ENCODE measurements at places on chromosomes 4 and X. TPM values are rescaled to one million over a fixed set of nuclear protein-coding genes. Genes with fewer than 3 reads are reported as not detected.

DNA sequence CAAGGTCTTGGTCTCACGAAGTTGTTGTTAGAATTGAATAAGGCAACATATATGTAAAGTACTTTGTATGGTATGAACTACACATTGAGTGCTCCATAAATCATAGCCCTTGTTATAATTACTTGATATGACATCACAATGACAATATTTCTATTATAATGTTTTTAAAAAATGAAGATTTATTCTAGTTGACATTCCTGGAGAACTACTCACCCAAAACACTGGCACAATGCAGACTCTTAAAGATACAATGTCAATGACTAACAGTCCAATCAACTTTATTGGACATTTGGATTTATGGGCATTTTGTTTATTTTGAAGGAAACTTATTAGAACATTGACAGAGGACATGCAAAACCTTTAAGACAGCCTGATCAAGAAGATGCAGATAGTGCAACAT lies 55.3 kb downstream of the ASB9 start:
- DNase-seq, result no peak

GRCh38 chr4:159191989-159192388 lies 89.1 kb downstream of the RAPGEF2 start:
- DNase-seq, result no peak

DNA sequence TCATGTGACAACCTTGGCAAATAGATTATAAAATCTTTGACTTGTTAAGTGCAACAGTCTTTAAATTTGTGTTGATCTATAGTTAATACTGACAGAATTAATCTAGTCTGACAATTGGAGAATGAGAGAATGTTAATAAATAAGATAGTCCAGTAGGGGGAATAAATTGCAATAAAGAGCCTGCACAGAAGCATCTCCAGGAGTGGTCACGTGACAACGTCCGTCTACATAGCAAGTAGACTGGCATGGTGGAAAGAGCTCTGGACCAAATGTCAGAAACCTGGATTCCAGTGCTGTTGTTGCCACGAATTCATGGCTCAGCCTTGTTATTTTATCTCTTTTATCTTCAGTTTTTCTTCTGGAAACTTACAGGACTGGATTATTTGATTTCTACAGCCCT lies 436.5 kb downstream of the RAB28 start:
- DNase-seq, result no peak

DNA sequence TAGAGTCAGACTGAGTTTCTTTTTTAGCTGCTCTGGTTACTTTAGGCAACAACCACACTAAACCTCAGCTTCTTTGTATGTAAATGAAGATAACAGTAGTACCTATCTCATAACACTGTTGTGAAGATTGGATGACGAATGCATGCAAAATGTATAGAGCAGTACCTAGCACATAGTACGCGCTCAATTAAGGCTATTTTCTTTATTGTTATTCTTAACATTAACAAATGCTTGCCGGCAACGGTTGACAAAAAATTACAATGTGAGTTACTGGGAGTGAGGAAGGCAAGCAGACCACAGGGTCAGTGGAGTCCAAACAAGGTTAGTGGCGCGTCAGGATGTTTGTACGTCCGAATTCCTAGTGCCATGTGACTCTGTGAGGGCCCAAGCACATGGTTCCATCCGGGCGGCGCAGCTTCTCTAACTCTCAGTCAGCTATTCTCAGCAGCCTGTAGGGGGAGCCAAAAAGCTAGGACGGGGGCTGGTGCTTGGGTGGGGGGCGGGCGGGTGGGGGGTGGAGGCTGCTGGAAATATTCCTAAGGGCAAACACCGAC lies 821 bp upstream of the NALF2 start:
- no peak for DNase-seq

DNA sequence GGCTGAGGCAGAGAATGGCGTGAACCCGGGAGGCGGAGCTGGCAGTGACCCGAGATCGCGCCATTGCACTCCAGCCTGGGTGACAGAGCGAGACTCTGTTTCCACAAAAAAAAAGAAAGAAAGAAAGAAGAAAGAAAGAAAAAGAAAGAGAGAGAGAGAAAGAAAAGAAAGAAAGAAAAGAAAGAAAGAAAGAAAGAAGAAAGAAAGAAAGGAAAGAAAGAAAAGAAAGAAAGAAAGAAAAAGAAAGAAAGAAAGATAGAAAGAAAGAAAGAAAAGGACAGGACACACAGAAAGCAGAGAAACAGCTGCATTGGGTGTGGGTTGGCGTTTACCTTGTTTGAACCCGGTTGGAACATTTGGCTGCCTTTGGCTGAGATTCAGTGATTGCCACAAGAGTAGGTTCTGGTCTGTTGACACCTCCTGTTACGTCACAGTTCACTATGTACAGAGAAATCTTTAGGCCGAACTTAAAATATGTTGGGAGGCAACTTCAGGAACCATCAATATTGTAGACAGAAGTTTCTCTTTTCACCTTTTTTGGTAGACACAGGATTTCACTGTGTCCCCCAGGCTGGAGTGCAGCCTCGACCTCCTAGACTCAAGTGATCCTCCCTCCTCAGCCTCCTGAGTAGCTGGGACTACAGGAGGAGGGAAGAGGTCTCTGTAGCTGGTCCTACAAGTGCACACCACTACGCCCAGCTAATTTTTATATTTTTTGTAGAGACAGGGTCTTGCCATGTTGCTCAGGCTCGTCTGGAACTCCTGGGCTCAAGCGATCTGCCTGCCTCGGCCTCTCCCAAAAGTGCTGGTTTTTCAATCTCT lies 16.3 kb upstream of the PLCXD1 start:
- DNase-seq, result no peak

Gene ACSL1
- 257 TPM for total RNA-seq

Gene FAM50A
- total RNA-seq, result 48.6 TPM

DNA sequence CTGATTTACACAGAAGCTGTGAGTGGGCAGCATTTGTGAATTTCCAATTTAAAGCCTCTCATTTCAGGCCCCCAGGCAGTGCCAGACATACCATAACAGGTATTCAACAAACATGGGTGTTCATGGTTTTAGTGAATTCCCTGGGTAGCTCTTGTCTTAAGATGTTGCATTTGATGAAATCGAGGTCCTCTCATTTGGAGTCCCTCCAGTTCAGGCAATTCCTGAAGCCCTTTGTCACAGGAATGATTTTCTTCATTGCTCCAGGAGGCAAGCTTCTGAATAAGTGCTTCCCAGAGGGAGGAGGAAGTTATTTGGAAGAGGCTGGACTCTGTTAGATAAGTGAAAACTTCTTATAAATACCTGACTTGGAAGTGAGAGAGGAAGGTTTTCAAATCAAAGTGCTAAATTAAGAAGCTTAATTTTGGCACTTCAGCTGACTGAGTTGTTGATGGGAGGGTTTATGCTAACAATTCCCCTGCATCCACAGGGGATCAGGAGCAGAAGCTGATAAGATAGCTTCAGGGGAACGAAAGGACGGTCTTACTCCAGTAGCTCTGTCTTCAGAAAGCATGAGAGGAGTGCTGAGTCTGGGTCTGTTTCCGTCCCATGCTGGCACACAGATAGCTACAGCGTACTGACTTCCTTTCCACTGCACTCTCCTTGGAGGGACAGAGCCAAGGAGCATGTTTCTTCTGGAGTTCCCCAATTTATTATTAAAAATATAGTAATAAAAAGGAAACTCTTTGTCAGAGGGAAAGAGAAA lies 543.1 kb downstream of the GBA3 start:
- DNase-seq, result no peak

DNA sequence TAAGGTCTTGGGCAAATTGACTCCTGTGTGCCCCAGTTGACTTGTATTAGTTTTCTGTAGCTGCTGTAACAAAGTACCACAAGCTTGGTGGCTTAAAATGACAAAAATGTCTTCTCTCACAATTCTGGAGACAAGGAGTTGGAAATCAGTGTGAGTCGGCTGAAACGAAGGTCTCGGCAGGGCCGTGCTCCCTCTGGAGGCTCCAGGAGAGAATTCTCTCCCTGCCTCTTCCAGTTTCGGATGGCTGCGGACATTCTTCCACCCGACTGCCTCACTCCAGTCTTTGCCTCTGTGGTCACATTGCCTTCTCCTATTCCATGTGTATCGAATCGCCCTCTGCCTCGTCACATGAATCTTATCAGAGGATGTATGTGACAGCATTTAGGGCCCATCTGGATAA lies 66.0 kb upstream of the PHOX2B start:
- DNase-seq, result no peak

Gene RHOXF1
- total RNA-seq, result not detected

GRCh38 chrX:118574666-118575065 lies 79.1 kb downstream of the DOCK11 start:
- DNase-seq, result no peak

- no peak for DNase-seq
Measured at GRCh38 chr4:187491959-187492358, 503.6 kb upstream of the ZFP42 start.

- no peak for DNase-seq
Measured at GRCh38 chr4:170051402-170051801, 25.2 kb upstream of the MFAP3L start.

GRCh38 chr4:72286185-72286584 lies 254.4 kb downstream of the NPFFR2 start:
- DNase-seq, result no peak

Gene UGT2B7
- not detected for total RNA-seq

Gene TKTL2
- not detected for total RNA-seq

DNA sequence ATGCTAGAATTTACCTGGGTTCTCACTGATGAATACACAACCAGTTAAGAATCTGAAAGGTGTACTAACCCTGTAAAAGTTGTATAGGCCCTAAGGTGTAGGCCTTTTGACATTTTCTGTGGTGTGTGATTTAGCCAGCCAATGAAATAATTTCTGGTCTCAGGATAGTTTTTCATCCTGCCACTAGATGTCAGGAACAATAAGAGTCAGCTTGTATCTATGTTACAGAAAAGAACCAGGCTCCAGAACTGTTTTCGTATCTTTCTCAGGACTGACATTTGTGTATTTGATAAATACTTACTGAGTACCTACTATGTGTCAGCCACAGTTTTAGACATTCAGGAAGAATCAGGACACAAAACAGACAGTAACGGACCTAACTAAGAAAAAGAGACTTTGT lies 673.6 kb upstream of the TENM3 start:
- DNase-seq, result no peak

DNA sequence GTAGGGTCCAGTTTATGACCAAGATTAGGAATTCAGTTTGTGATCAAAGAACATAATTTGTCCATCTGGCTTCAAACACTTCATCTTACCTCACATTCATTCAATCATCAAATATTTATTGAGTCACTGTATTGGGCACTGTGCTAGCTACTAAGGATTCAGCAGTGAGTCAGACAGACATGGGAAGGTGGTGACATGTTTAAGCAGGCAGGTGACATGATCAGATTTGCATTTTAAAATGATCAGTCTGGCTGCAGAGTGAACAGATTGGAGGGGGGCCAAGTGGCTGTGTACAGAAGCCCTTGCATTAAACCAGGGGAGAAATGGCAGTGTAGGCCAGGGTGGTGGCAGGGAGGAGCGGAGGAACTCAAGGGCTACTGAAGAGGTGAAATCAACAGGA lies 25.1 kb upstream of the APLN start:
- DNase-seq, result no peak

- no peak for DNase-seq
Measured at GRCh38 chr4:184421533-184422155, 52.7 kb downstream of the IRF2 start.

DNA sequence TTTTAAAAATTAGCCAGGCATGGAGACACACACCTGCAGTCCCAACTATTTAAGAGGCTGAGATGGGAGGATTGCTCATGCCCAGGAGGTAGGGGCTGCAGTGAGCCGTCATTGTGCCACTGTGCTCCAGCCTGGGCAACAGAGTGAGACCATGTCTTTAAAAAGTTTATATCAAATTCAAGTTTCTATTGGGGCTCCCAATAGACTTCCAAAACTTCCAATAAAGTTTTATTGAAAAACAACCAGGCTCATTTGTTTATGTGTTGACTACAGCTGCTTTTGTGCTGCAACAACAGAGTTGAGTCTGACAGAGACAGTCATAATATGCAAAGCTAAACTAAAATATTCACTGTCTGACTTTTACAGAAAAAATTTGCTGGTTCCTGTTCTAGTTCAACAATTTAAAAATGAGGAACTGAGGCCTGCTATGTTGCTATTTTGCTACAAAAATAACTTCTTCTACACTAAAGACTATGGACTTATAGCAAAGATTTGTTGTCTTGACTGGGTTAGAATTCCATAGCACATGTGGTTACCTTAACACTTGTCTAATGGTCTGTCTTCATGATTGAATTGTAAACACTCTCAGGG lies 63.3 kb upstream of the RELL1 start:
- DNase-seq, result no peak

GRCh38 chr4:70380578-70380977 lies 2.4 kb upstream of the SMR3B start:
- DNase-seq, result no peak

- DNase-seq, result no peak
Measured at GRCh38 chrX:6363188-6363587, 134.5 kb upstream of the NLGN4X start.

DNA sequence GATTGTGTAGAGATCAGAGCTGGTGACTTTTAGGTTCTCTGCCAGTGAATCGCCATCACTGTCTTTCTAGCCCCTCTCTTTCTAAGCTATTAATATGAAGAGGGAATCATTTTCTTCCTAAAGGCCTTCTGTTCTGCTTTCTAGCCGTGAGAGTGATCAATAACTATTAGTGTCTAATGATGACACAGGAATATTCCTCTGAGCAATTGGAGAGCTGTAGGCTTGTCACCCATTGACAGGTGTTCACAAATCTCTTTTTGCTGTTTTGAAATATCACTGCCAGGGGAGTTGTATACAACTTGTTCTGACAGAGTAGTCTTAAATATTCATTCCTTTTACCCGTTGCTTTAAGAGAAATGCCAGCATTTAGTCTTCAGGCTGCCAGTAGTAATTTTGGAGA lies 13.9 kb downstream of the FHIP1A start:
- DNase-seq, result no peak

DNA sequence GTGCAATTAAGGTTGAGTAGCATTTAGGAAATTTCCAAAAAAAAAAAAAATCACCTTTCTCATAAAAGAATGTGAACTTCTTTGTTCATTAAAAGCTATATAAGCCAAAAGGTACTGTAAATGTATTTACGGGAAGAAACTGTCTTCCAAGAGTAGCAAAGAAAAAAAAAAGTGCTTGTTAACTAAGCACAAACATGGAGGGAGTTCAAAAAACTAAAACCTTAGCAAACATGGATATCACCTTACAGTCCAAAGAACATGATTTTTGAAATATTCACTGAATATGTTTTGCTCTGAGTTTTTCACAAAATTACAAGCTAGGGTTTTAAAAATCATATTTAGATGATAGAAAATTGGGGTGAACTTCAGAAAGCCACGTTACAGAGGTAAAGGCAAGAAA lies 217.5 kb downstream of the ADAMTS3 start:
- no peak for DNase-seq

Gene USP17L5
- total RNA-seq, result not detected

Gene SPATA18
- total RNA-seq, result 1.4 TPM

Gene SLC16A2
- 1.7 TPM for total RNA-seq

DNA sequence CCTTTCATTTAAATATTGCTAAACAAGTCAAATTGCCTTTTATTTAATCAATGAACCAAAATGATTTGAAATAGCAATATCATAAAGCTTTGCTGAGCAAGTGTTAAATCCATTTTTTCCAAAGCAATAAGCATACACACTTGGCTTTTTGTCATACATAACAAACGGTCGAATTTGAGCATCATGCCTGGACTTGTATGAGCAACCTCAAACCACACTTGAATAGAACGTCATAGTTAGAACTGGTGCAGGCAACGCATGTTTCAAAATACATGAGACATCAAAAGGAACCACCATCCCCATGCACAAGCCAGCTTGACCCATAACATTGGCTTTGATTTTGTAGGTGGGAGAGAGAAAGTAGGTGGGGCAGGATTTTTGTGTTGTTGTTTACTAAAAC lies 812.3 kb upstream of the FRG1 start:
- no peak for DNase-seq

- DNase-seq, result no peak
Measured at GRCh38 chr4:5337731-5338130, 286.5 kb downstream of the STK32B start.

GRCh38 chrX:24173115-24173847 lies 23.8 kb downstream of the ZFX start:
- DNase-seq, result no peak

All from psoas muscle (tissue), 8 donors.